ENCODE measurements at places on chromosomes 2 and 18. TPM values are rescaled to one million over a fixed set of nuclear protein-coding genes. Genes with fewer than 3 reads are reported as not detected.

The PRKCE gene
- 12.8 TPM for total RNA-seq

GRCh38 chr2:72989770-72990556 lies 72.6 kb downstream of the EMX1 start:
- peak; percentile 42 for DNase-seq

DNA sequence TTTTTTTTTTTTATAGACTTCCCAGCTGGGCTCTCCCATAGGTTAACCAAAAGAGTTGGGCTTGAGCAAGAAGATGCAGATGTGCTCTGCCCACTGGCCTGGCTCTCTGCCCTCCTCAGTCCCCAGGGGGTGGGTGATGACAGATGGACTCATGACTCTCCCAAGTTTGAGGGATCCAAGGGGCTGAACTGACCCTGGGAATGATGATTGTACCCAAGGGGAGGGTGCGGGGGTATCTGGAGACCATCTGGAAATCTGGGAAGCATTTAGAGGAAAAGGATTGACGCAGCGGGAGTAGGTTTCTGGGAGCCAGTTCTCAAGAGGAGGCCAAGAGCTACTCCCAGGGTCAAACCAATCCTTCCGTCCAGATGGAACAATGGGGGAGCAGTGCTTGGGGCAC lies 330.8 kb downstream of the CYP26B1 start:
- no peak for DNase-seq

DNA sequence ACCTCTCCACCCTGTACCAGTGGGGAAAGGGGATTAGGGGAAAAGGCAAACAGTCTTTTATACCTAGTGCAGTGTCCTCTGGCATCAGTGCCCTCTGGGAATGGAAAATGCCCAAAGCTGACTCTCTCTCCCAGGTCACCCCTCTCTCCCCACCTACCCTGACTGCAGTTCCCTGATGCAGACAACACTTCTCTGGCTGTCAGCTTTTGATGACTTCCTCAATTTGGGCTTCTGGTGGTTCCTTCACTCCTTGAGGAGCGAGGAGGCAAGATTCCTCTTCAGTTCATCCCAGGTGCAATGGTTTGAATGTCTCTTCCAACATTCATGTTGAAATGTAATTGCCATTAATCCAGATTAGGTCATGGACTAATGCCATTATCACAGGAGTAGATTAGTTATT lies 19.7 kb upstream of the PPM1B start:
- DNase-seq, result no peak

The HTR2B gene
- not detected for total RNA-seq

GRCh38 chr2:156455361-156455975 lies 19.3 kb downstream of the GPD2 start:
- DNase-seq, result no peak

DNA sequence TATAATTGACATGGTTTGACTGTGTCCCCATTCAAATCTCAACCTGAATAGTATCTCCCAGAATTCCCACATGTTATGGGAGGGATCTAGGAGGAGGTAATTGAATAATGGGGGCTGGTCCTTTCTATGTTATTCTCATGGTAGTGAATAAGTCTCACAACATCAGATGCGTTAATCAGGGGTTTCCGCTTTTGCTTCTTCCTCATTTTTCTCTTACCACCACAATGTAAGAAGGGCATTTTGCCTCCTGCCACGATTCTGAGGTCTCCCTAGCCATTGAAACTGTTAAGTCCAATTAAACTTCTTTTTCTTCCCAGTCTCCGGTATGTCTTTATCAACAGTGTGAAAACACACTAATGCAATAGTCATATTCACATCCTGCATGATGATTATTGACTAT lies 1073.3 kb upstream of the CDH2 start:
- no peak for DNase-seq

The RUFY4 gene
- not detected for total RNA-seq

DNA sequence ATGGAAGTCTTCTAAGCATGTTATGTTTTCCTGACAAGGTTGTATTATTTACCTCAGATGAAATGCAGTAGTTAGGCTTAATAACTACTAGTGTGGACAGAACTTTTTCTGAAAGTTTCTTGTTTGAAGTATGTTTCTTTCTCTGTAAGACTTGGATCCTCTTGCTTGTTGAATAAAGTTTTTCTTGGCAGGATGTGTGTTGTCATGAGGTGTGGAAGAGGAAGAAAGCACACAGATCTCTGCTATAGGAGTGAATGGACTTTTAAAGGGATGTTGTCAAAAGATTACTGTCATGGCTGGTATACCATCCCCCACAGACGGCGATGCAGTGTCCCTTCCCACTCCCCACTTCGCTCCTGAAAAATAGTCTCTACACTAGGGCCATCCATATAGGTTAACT lies 2.6 kb downstream of the CAB39 start:
- DNase-seq, result no peak

GRCh38 chr2:1561811-1562421 lies 148.7 kb downstream of the TPO start:
- no peak for DNase-seq

DNA sequence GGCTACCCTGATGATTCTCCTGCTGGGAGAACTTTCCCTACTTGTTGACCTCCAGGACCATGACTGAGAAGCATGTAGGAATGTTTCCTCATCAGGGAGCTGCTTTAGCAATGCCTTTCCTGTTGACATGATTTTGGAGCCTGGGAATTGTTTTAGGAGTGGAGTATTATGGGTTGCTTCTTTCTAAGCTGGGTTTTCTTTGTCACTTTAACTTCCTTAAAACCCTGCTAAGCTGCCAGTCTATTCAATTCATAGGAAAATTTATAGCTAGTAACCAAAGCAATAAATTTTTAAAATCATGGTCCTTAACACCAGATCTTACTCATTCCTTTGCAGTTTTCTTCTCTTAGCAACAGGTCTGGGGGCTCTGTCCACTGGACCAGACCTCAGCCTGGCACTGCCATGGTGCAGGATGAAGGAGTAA lies 125.6 kb upstream of the TACR1 start:
- DNase-seq, result no peak

- DNase-seq, result no peak
Measured at GRCh38 chr2:127611076-127611925, 34.7 kb upstream of the GPR17 start.

The CTIF gene
- total RNA-seq, result 26.8 TPM

The HOXD8 gene
- 29.2 TPM for total RNA-seq

The SUPT7L gene
- 24.1 TPM for total RNA-seq

DNA sequence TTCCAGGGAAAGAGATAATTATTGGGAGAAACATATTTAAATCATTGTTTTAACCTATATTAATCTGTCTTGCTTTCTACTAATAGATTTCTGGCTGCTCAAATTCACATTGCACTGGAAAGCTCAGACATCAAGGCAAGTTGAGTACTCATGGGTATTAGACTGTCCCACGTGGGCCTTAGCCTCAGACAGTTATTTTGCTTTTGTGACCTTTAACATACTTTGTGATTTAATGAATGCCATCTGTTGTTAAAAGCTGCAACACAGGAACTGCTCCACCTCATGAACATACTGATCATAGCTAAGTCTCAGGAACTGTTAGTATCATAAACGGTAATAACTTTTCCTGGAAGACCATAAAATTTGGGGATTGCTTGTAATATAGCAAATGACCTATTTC lies 2.7 kb upstream of the LCT start:
- DNase-seq, result no peak

DNA sequence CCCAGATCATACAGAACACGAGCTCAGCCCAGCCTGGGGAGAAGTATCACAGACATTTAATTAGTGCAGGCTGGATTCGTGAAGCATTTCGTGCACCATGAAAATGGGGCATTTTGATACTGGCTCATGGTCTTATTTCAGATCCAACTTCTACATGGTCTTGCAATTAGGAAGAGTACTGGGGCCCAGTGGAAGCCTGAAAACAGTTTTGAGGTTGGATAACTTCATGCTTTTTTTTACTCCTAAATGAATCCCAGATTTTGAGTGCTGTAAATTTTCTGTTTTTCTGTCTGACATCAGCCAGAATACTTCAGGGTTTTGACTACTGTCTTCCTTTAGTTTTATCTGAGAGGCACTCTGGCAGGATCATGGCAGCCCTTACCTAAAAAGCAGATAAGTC lies 160.1 kb downstream of the GFPT1 start:
- no peak for DNase-seq

The CD8B2 gene
- total RNA-seq, result not detected
